ENCODE measurements at places on chromosomes 3 and 15. TPM values are rescaled to one million over a fixed set of nuclear protein-coding genes. Genes with fewer than 3 reads are reported as not detected.

DNA sequence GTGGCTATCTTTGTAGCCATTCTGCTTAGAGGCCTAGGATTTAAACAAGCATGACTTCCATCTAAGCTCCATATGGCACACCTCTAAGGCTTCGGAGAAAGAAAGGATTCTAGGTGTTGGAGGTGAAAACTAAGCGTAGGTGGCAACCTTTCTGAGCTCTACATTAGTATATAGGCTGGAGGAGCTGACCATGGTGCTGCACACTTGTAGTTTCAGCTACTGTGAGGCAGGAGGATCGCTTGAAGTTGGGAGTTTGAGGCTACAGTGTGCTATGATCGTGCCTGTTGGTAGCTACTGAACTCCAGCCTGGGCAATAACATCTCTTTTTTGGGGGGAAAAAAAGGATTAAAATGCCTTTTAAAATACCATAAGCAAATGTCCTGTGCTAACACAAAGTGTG, 7.4 kb downstream of the EAF1 start:
- DNase-seq: no peak

DNA sequence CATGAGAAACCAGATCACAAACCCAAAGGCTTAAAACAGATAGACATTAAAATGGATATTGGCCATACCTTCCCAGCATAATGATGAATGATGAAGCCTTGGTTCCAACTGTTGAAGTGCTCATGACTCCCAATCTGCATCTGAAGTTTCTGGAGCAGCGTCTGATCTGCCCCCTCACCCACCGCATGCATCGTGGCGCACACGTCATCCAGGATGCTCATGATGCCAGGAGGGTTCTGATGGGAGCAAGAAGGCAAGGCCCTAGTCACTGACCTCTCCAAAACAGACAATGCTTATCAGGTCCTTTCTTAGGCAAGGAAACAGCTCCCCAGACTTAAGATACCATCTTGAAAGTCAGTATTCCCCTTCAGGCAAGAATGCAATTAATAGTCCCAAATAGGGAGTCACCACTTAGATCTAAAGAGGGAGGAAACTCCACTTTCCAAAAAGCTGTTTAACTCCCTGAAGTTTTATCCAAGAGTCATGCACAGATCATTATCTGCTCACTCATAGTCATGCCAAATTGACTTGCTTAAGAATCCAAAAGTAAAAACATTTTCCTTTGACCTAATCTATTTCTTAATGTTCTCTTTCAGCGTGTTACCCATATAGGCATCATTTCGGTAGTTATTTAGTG, 2.1 kb downstream of the LDHAL6B start:
- DNase-seq: no peak

DNA sequence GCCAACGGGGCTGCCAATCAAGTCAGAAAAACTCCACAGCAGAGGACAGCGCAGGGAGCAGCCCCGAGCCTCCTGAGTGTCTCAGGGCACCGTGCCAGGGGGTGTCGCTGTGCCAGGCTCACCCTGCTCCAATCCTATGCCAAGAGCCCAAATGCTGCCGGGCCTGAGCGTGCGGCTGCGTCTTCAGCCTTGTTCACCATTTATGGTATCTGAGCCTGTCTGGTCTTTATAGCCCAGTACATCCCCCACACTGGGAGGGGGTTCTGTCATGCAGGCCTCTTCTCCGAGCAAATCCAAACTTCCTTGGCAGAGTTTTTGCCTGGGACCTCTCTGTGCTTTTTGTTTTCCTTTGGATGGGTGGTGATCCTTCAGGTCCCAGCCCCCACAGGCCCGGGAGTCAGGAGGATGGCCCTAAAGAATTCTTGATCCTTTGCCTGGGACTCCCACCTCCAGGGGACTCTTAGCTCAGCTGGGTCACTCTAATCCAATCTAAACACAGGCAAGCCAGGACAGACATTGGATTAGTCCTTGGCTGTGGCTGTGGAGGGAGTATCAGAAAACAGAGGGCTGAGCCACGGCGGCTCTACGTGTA, 135.1 kb upstream of the HACD2 start:
- peak; percentile 74 for DNase-seq

GRCh38 chr15:74631408-74631807, 15.8 kb downstream of the CLK3 start:
- no peak for DNase-seq

GRCh38 chr3:104291437-104291851, 1075.3 kb upstream of the ALCAM start:
- no peak for DNase-seq

DNA sequence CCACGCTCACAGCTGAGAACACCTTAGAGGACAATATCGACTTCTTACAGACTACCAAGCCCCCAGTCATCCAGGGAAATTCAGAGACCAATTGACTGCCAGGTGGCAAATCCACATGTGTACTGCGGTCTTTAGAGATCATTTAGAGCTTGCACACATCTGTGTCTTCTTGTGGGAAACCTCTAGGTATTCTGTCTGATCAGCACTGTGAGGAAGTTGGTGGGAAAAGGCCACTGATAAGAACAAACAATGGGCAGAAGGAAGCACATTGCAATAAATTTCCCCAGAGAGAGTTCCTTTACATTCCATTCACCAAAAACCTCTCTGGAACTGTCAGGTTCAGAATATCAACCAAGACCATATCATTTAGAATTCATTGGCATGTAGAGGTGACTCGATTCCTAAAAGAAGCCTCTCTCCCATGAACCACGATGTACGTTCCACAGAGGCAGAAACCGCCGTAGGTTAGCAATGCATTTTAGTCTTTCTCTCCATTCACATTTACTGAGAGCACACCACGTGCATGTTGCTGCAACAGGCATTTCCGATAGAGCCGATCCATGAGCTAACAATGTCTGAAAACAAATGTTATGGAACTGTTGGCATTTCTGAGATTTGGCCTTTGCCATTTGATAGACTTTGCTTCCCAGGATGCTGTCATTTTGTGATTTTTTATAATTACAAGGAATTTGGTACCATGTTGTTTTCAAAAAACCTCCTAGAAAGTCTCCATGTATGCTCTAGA, 287.3 kb upstream of the TPRG1 start:
- no peak for DNase-seq

- no peak for DNase-seq
Observed at GRCh38 chr3:78721771-78722543, 1045.8 kb downstream of the ROBO1 start.

GRCh38 chr3:193605876-193606275, 12.9 kb downstream of the OPA1 start:
- no peak for DNase-seq

DNA sequence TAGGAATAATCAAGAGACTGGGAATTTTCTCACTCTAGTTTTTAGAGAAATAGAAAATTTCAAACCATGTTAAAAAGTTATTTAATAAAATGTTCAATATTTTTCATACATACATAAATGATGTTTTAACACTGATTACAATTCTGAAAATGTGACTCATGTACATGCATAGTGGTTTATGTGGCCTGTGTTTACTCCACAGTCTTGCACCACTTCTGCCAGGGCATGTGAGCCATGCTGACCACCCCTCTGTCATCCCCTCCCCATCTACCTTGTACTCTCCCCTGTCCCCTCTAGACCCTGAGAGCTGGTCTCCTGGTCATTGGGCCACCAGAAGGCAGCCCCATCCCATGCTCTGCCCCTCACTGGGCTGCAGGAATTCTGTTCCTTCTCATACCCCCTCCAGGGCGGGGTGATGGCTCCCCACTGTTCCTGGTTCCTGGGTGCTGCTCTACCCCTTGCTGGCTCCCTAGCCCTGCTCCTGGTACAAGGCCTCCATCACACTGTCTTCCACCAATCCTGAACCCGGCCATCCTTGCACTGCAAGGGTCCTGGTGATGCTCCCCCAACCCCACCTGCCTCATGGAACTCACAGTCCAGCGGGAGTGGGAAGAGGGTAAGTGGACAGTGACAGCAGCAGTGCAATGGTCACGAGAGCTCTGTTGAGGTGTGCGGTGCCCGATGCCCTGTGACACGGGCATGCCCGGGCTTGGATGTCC, 24.2 kb upstream of the SLC41A3 start:
- no peak for DNase-seq

DNA sequence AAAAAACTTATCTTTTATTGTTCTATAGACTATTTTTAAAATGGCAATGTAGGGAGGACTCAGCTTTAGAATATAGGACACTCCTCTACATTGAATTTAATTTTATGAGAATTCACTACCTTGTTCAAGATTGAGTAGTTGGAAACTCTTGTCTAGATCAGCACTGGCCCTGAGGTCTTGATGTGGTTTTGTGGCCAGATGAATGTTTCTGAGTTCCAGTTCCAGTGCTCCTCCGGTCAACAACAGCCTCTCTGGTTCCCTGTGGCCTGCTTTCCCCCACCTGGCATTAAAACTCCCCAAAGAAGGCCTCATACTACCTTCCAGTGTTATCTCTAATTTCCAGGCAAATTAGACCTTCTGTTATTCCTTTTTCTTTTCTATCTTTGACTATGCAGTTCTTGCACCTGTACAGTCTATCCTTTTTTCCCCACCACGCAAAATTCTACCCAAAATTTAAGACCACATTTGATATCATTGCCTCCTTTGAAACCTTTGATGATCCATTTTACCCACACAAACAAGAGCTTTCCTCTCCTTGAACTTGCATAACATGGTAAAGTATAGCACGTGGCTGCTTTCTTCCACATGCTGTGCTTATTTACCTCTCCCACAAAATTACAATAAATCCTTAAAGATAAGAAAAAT, 9.6 kb upstream of the ANP32A start:
- DNase-seq: no peak

GRCh38 chr15:42139596-42139995, 16.8 kb downstream of the PLA2G4F start:
- DNase-seq: no peak

DNA sequence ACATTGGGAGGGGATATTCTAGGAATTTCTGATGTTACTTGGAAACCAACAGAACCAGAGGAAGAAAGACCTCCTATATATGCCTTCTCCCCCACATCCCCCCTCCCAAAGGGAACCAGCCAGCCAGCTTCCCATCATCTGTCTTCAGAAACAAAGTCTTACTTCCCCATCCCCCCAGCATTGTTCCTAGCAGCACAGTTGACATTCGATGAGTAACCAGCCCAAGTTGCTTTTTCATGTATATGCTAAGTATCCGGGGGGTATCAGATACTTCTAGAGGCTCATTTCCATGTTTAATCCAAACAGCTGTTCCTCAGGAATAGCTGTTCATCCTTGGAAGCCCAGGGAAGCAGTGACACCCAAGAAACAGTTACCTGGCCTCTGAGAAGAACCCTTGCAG, 16.0 kb downstream of the RMDN3 start:
- no peak for DNase-seq

- DNase-seq: no peak
Observed at GRCh38 chr15:101210058-101210457, 41.8 kb downstream of the CHSY1 start.

GRCh38 chr3:14121859-14122258, 2.8 kb downstream of the CHCHD4 start:
- DNase-seq: no peak

GRCh38 chr3:88141458-88142083, 8.2 kb upstream of the C3orf38 start:
- DNase-seq: no peak

DNA sequence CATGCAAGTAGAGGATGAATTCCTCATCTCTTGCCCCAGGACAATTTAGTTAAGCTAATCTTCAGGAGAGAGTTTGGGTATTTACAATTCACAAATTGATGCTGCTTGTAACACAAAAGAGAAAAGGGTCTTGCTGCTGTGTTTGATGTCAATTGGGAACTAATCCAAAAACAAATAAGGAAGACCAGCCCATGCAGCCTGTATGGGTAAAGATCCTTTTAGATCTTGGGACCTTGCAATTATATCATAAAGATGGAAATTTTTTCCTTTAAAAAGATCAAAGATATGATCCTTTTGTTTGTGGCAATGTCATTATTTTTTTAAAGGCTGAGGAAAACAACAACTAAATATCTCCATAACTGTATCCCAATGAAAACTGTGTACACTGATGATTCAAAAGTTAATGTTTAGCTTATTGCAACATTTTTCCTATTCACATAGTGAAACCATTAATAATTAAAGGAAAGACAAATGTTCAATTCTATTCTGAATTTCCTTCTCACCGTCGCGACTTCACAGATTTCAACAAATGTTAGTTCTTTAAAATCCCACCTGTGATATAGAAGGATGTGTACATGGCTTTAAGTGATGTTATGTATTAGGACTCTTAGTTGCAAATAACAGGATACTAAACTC, 40.2 kb downstream of the TMEM212 start:
- DNase-seq: no peak

- no peak for DNase-seq
Observed at GRCh38 chr3:82743196-82743595, 981.8 kb upstream of the GBE1 start.

DNA sequence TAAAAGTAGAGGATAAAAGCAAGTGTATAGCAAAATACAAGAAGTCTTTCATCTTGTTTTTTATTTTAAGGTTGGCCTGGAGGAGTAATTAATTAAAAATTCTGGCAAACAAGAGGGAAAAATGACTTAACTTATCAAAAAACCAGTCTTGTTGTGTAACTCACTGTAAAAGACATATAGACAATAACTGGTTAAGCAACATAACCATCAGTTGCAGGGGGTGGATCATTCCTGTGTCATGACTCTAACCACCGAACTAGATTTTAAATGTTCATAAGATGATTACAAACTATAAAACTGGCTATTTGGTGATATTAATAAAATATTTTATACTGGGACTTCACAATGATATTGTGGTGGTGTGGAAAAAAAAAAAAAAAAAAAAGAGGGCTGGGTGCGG, 130.6 kb downstream of the STAG1 start:
- DNase-seq: no peak

DNA sequence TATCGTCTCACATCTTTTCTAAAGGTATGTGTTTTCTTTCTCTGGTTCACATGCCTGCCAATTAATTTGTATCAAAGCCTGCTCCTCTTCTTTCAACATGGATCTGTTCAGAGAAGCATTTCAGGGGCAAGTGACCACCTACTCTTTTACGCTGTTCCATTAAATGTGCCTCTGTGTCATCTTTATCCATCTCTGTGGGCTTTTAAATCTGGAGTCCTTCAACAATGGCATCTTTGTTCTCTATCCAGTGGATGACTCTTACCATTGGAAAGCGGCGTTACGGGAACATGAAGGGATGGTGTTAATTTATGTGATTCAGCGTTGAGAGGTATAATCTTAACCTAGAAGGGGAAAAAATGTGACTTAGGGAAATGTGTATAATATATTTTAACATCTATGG, 92.7 kb upstream of the CFAP20DC start:
- no peak for DNase-seq

Gene PTPRG
- total RNA-seq: 29.6 TPM

Gene DPPA4
- not detected for total RNA-seq

Gene PP2D1
- total RNA-seq: not detected

Gene HSPBAP1
- 3.8 TPM for total RNA-seq

Gene LMCD1
- 72.9 TPM for total RNA-seq

Gene FAM81A
- 2.9 TPM for total RNA-seq

Gene ARPIN
- 11.4 TPM for total RNA-seq

Gene ADAMTS17
- total RNA-seq: 0.99 TPM

Gene BNC1
- total RNA-seq: 0.11 TPM

Gene RARRES1
- total RNA-seq: 8.4 TPM

Gene TUBGCP5
- total RNA-seq: 11.3 TPM

Gene NEK10
- total RNA-seq: 11.5 TPM

Gene TM6SF1
- total RNA-seq: 4.7 TPM

Gene OR5K1
- total RNA-seq: not detected

Gene REC114
- 1.4 TPM for total RNA-seq

Gene SCAMP5
- 3.0 TPM for total RNA-seq

Measured in left ventricle myocardium inferior (tissue), 1 donor.